ENCODE measurements at places on chromosomes 11 and 22.

- no peak for DNase-seq
These were observed 907.1 kb downstream of the DLG2 start for GRCh38 chr11:84719935-84720577.

DNA sequence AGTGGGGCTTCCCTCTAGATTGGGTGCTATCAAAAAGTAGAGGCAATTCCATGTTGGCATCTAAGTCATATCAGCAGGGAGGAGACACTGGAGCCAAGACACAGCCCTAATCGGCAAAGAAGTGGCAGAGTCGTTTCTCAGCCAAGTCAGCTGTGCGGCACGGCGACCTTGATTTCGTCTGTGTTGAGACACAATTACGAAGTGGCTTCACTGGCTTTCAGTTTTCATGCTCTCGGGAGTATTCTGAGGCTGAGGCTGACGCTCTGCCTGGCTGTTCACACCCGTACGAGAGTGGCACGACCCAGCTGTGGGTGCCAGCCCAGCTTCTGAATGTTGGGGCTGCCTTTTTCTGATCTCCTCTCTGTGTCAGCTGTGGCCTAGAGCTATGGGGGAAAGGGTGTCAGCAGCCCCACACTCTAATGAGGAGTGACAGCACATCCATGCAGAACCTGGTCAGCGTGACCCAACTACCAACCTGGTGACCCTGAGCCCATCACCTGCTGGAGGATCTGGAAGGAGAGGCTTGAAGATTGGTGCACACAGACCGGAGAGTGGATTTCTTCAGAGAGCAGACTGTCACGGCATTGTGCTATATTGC is 105.7 kb upstream of the TMEM45B start:
- no peak for DNase-seq

DNA sequence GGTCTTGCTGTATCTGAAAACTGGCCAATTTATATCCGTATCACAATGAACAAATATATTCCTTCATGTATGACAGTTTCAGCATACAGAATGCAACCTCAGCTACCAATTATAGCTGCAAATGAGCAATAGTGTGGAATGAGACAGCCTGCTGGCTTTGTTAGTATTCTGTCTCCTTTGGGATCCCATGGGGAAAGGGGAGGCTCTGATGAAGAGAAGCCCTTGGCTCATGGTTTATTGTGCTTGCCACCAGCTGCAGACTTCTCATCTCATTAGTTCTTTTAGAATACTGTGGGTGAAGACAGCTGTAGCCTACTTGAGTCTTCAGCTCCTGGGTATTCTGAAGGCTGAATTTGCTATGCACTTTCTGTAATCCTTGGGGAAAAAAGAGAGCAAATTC is 42.4 kb downstream of the PITPNB start:
- DNase-seq = no peak

GRCh38 chr11:13486926-13487660 is 8.7 kb downstream of the PTH start:
- peak; percentile 53 for DNase-seq

DNA sequence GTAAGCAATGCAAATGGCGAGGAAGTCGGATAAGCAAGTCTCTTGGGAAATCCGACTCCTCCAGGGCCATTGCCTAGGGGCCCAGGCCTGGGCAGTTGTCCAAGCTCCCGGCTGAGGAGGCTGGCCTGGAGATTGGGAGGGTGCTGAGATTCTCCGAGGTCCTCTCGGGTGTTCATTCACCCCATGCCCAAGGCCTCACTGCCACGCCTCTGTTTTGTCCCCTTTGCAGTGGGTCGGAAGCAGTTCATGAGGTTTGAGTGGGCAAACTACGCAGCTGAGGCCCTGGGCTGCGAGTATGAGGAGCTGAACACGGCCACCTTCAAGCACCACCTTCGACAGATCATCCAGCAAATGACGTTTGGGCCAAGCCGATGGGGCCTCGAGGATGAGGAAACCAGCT is 81.3 kb downstream of the MYO18B start:
- DNase-seq = no peak

- no peak for DNase-seq
These were observed 354.8 kb upstream of the LUZP2 start for GRCh38 chr11:24142062-24142461.

- DNase-seq = no peak
These were observed 14.1 kb downstream of the TMPRSS13 start for GRCh38 chr11:117914991-117915618.

- no peak for DNase-seq
These were observed 43.7 kb downstream of the KREMEN1 start for GRCh38 chr22:29116397-29117123.

- DNase-seq = no peak
These were observed 897.4 kb upstream of the TENM4 start for GRCh38 chr11:80338231-80338630.

DNA sequence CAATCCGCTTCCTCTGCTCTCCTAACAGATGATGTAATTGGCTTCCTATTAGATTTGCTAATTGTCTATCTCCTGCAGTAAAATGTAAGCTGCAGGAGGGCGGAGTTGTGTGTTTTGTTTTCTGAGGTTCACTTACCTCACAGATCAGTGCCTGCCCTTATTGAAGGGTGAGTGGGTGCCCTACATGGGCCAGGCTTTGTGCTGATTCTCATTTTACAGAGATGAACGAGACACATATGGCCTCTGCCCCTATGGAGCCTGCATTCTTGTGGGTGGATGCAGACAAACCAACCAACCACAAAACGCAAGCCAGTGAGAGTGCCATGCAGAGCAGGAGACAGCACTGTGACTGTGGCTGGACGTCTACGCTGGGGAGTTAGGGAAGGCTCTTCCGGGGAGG is 9.9 kb downstream of the TESMIN start:
- DNase-seq = no peak

DNA sequence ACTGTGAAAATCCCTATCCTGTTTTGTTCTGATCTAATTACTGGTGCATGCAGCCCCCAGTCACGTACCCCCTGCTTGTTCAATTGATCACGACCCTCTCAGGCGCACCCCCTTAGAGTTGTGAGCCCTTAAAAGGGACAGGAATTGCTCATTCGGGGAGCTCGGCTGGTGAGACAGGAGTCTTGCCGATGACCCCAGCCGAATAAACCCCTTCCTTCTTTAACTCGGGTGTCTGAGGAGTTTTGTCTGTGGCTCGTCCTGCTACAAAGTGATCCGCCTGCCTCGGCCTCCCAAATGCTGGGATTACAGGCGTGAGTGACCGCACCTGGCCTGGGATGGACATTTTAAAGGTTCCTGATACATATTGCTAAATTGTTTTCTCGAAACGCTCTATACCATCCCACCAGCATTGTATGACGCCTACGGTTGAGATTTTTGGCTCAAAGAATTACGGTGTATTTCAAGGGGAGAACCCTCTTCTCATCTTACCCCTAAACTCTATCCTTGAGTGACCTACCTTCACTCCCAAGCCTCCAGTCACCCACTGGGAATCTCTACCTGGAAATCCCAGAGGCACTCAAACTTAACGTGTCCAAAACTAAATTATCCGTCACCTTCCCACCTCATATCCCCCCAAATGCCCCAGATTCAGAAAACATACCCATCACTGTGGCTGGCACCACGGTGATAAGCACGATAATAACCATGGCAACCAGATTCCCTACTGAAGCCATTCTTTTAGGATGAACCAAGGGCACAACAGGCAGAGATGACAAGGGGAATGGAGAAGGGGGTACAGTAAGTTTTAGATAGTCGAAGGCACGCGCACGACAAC is 789 bp upstream of the POLA2 start:
- no peak for DNase-seq

DNA sequence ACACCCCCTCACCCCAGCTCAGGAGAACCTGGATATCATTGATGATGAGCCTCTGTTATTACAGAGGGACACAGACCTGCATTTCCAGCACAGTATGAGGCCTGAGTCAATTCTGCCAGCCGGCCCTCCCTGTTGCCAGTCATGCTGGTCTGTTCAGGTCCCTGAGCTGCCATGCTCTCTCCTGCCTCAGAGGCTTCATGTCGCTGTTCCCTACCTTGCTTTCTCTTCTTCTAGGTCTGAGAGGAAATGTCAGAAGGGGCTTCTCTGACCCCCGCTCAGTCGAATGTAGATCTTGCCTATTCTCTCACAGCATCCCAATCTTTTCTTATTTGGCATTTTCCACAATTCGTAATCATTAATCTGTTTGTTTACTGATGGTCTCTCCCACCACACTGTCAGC is 21.8 kb upstream of the ABCC8 start:
- DNase-seq = no peak

GRCh38 chr22:28857288-28857687 is 26.1 kb upstream of the ZNRF3 start:
- no peak for DNase-seq

DNA sequence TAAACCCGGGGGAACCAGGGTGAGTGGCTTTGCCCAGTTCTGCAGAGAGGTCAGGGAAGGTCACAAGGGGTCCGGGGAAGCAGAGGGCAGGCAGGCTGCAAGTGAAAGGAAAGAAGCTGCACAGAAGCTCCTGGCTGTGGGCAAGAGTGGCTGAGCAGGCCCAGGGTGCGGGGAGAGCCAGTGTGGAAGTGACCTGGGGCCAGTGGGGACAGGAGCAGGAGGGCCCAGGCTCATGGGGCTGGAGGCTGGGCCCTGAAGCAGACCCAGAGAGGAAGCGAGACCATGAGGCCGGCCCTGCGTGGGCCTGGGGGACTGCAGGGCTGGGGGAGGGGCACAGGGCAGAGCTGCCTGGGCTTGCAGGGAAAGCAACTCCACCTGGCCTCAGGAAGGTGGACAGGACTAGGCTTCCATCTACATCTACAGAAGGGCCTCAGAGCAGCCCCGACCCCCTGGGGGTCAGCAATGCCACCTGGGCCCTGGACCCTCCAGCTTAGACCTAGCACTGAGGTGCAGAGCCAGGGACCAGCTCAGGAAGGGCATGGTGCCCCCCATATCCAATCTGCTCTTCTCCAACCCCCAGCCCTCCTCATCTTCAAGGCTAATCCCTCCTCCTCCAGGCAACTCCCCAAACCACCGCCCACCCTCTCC is 11.6 kb downstream of the IGF2 start:
- DNase-seq = no peak

DNA sequence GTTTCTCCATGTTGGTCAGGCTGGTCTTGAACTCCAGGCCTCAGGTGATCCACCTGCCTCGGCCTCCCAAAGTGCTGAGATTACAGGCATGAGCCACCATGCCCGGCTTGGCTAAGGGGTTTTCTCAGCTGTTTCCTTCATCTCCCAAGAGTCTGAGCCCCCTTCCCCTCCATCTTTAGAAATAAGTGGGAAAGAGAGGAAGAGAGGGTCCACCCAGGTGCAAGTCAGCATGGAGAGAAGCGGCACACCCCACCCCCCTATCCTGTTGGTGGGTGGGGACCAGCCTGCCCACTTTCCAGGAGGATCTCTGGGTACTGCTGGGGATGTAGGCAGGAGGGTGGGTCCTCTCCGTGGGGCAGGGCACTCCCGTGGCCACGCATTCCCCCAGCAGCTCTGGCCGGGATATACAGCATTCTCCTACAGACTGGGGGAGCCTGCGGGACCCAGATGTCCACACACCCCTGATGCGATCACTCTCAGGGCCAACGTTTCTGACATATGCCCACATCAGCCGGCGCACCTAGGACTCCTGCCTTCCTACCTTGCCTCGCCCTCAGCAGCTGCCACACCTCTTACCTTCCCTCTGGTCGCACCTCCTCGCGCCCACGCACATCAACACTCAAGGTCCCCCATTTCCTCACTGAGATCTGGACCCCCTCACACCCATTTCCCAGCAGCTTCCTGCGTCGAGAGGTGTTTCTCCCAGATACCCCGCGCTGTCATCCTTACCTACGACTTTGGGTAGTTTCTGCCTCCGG is 8.9 kb downstream of the SCARF2 start:
- no peak for DNase-seq

- no peak for DNase-seq
These were observed 25.9 kb downstream of the KMT2A start for GRCh38 chr11:118462178-118462577.

DNA sequence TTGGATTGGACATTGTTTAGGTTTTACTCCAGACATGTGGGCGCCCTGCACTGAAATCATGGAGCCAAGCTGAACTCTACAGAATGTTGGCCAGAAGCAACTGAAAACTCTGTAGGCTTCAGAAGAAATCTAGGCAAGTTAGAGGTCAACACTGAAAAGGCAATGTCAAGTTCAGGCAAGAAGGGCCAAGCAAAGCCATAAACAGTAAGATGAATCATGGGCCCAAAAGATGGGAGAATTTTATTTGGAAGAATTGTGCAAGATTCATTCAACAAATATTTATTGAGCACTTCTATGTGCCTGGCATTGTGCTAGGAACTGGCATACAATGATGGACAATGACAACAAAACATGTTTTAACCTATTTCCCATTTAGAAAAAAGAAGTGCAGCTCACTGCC is 10.9 kb downstream of the HOATZ start:
- DNase-seq = no peak

DNA sequence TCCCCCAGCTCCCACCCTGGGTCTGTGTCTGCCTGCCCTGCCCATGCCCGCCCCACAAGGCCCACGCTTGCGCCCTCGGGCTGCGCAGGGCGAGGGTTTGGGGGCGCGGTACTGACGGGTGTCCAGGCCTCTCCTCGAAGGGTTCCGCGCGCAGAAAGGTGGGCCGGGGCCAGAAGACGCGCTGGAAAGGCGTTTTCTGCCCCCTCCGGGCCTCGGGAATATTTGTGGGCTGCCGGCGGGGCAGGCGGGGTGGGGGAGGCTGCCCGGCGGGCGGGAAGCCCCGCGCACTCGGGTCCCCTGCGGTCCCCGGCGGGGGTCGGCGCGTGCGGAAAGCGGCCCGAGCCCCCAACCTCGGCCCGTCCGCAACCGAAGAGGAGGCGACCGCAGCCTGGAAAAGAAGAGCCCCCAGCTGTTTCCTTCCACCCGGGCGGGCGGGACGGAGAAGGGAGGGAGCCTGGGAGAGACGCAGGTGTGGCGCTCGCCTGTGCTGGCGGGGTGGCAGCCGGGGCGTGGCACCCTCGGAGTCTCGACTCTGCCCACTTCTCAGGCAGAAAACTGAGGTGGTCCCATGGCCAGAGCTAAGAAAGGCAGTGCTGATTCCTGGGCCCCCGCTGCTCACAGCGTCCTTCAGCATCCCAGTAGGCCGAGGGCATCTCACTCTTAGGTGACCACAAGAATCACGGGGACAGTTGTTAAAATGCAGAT is 59.0 kb downstream of the THAP12 start:
- no peak for DNase-seq

- DNase-seq = no peak
These were observed 141.9 kb upstream of the TTC12 start for GRCh38 chr11:113172382-113172951.

DNA sequence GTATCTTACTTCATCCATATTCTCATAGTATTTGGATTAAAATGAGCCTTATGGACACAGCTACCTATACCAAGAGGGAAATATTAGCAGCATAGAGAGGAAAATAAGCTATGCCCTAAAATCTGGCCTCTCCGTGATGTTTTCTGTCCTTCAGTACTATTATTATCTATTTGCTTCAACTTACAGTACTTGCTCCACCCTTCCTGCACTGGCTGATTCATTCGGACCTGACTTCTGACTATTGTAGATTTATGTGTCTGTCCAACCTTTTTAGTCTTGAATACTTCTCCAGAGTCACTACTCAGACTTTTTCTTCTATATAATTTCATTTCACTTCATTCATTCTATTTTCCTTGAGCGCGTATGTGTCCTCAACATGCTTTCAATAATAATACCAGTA is 45.1 kb upstream of the SESN3 start:
- DNase-seq = no peak

- no peak for DNase-seq
These were observed at the start of gene C1QTNF6 for GRCh38 chr22:37187891-37188761. Gene C1QTNF6 (minus strand): TSS chr22:37188247. CDS start chr22:37188213, 34 bp downstream.

Data from activated T-cell treated with anti-CD3 and anti-CD28 coated beads for 4 hours (primary cell).